Astrocyte of the spinal cord (primary cell): ENCODE measurements at places on chromosomes 7 and 10.

- DNase-seq, result no peak
Observed at GRCh38 chr7:127600885-127601284, 7.3 kb downstream of the FSCN3 start.

GRCh38 chr10:115003396-115003795 lies 65.4 kb downstream of the TRUB1 start:
- no peak for DNase-seq

GRCh38 chr7:138892812-138893211 lies 88.4 kb downstream of the KIAA1549 start:
- DNase-seq, result no peak

- DNase-seq, result peak; percentile 85
Observed at GRCh38 chr10:14382022-14382421, 51.3 kb upstream of the FRMD4A start.

DNA sequence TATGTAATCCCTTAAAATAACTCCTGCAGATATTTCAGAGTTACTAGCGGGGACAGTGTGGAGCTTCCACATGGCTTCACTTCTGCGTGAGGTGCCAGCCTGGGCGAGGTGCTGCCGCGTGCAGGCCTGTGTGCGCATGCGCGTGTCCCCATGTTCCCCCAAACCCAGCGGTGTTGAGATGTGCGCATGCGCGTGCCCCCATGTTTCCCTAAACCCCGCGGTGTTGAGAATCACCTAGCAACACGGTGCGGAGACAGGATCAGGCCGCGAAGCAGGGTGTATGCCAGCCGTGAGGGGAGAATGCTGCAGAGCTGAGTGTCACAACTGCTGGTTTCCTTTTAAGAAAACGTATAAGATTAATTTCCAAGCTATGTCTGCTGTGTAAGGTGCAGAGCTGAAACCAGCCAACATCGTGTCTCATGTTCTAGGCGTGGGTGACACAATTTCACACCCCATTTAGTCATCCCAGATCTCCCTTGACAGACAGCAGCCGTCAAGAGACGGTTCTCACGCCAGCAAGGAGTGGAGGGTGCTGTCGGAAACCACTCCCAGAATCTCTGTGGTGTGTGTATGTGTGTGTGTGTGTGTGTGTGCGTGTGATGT lies 71.9 kb upstream of the ADARB2 start:
- DNase-seq, result no peak

GRCh38 chr10:5685764-5686240 lies 1.2 kb downstream of the TASOR2 start:
- DNase-seq, result peak; percentile 23

- DNase-seq, result no peak
Observed at GRCh38 chr10:129967579-129968019, 3.5 kb upstream of the EBF3 start.
